ENCODE measurements at places on chromosomes 6 and 20. TPM values are rescaled to one million over a fixed set of nuclear protein-coding genes. Genes with fewer than 3 reads are reported as not detected.

DACT2 gene
- 2.5 TPM for total RNA-seq

- H3K36me3 ChIP-seq: no peaks in the 10 kb centered on the region
- peaks cover 47% of the 10 kb centered on the region for H3K27me3 ChIP-seq
- no peak overlapping the region for H3K4me3 ChIP-seq
- peaks cover 47% of the 10 kb centered on the region for H3K4me1 ChIP-seq
Measured at GRCh38 chr6:167683028-167683862, 143.5 kb upstream of the AFDN start.

DNA sequence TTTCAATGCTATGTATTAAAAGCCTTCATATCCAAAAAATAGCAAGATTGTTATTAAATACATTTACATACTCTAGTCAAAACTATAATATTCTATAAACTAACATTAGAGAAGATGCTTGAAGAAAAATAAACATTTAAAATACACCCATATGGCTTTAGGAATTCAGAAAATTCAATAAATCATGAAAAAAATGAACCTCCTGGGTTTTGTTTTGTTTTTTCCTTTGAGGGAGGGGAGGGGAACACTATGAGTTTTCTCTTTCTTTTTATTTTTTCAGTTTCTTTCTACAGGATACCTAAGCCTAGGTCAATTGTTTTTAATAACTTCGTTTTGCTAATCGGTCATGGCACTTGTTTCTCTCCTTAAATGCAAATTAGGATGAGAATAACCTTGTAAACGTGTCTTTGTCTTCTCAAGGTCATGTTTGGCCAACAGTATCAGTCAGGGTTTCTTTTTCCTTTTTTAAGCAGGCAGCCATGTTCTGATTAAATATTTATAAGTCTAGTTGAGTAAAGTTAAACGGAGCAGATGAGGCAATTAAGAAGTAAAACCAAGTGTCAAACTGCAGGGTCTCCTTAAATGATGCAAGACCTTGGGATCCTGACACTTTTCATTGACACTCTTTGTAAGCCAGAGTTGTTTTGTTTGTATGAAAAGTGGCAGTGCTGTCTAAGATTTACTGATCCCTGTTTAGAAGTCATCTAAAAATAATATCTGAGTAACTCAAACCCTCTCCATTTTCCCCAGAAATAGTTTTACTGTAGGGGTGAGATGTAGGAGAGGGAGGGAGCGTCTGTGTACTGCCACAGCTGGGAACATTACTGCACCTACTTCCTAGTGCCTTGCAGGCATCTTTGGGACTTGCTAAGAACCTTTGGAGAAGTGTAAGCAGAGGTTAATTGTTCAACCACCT lies 392.3 kb downstream of the PLCB1 start:
- H3K36me3 ChIP-seq: no peaks in the 10 kb centered on the region
- H3K4me1 ChIP-seq: no peaks in the 10 kb centered on the region
- no peak for DNase-seq
- no peak overlapping the region for H3K27ac ChIP-seq
- no peaks in the 10 kb centered on the region for H3K27me3 ChIP-seq
- H3K4me3 ChIP-seq: no peak overlapping the region

GRCh38 chr6:70336996-70337742 lies 34.3 kb upstream of the COL9A1 start:
- H3K4me1 ChIP-seq: no peaks in the 10 kb centered on the region
- DNase-seq: no peak
- H3K36me3 ChIP-seq: no peaks in the 10 kb centered on the region
- H3K27ac ChIP-seq: no peak overlapping the region

- H3K27ac ChIP-seq: no peak overlapping the region
- peaks cover 9% of the 10 kb centered on the region for H3K4me1 ChIP-seq
- no peak overlapping the region for H3K4me3 ChIP-seq
- peaks cover 4% of the 10 kb centered on the region for H3K36me3 ChIP-seq
Measured at GRCh38 chr20:45036044-45036755, 64.7 kb downstream of the KCNS1 start.

DNA sequence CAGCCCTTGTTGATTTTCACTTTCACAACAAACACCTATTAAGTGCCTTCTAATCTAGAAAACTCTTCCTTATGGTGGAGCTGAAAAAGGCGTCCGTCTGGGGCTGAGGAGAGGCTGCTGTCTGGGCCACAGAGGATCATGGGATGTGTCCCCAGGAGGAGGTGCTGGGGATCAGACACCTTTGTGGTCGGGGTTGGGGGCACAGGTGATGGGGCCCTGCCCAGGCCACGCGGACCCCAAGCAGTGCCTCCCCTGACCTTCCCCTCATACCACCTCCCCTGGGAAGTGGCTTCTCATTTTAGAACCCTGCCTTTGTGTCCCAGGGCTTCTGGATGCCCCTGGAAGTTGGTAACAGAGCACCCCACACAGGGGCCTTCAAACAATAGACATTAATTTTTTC lies 41.1 kb downstream of the SUN5 start:
- no peaks in the 10 kb centered on the region for H3K36me3 ChIP-seq
- DNase-seq: no peak

GRCh38 chr20:36298795-36299339 lies 7.3 kb upstream of the DLGAP4 start:
- no peak overlapping the region for H3K4me3 ChIP-seq
- no peak for DNase-seq
- peaks cover 96% of the 10 kb centered on the region for H3K27me3 ChIP-seq
- no peak overlapping the region for H3K27ac ChIP-seq

All from esophagus squamous epithelium (tissue), 5 donors.